ENCODE measurements at places on chromosomes 7 and 10.
A peak's percentile ranks its signal among the peaks of the same experiment; 100 is the strongest.

DNA sequence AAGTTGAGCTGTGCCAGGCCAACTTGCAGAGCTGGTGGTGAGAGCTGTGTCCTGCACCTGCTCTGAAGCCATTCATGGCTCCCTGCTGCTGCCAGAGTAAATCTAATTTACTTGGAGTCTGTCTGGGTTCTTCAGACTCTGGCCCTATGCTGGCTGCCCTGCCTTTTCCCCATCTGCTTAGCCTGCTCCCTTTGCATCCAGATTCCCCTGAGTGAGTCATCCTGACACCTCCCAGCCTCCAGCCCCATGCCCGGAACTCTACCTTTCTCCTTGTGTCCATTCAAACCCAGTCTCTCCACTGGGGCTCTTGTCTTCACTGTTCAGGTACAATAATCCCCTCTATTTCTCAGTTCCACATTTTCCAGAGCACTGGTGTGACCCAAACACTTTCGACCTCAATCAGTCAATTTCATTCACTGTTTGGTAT, 434.4 kb upstream of the ZMIZ1 start:
- no peak for DNase-seq

DNA sequence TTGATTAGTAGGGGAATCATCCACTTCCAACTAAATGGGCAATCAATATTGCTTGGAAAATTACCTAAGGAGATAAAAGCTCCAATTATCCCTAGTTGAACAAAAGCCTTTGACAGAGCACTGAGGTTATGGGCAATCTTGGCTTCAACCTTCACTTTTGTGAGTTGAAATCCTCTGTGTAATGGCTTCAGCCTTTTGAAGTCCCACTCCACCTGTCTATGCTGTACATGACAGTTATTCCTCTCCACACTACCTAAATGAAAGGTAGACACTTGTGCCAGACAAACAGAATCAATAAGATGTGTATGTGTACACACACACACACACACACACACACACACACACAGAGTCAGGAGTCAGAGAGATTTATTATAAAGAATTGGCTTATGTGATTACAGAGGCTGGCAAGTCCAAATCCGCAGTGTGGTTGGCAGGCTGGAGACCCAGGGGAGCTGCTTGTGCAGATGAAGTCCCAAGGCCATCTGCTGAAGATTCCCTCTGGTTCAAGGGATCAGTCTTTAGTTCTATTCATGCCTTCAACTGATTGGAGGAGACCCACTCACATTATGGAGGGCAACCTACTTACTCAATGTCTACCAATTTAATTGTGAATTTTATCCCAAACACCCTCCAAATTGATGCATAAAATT, 164.8 kb upstream of the CDC14C start:
- no peak for DNase-seq

GRCh38 chr7:6360841-6361240, 86.9 kb downstream of the DAGLB start:
- DNase-seq = no peak

- no peak for DNase-seq
These were observed 1.5 kb downstream of the CBX3 start for GRCh38 chr7:26203016-26203415.

DNA sequence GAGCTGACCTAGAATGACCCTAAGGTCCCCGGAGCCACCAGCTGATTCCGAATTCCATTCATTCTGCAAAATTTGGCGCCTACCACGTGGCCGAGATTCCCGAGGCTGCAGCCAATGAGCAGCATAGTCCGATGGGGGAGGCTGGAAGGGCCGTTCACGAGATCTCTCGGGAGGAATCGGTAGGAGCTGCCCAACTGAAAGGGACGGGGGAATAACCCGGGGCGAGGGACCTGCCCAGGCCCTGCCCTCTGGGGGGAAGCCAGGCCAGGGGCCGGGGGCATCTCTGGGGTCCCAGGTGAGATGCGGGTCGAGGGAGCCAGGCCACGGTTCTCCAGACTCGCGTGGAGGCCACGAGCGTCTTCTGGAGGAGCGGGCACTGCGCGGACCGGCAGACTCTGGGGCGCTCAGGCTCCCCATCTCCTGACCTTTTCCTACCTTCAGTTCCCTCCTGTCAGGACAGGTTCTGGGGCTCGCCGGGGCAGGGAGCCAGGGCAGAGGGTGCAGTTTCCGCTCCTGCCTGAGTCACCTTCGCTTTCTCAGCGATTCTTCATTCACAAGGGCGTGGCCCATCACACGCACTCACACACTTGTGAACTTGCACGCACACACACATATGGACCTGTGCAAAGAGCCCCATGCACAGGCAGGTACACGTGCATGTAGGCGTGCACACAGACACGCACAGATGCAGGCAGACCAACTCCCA, 173.4 kb downstream of the RNF216 start:
- no peak for DNase-seq

DNA sequence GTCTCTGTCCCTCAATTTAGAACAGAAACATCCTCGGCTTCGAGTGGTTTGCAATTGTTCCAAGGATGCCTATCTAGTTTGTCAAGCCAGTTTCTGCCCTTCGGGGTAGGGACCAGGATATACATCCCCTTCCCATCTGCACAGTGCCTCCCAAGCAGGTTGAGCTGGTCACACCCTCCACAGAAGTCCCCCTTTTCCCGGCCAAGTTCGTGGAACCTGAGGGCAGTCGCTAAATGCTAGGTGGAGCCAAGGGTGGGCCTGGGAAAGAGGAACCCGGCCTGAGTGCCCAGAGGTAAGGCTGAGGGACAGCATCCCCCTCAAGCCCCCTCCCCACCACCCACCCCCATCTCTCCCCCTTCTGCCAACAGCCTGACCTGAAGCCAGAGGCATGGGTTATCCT, 62.4 kb upstream of the NANOS1 start:
- no peak for DNase-seq

GRCh38 chr10:101895781-101896180, 52.2 kb upstream of the KCNIP2 start:
- DNase-seq = no peak

DNA sequence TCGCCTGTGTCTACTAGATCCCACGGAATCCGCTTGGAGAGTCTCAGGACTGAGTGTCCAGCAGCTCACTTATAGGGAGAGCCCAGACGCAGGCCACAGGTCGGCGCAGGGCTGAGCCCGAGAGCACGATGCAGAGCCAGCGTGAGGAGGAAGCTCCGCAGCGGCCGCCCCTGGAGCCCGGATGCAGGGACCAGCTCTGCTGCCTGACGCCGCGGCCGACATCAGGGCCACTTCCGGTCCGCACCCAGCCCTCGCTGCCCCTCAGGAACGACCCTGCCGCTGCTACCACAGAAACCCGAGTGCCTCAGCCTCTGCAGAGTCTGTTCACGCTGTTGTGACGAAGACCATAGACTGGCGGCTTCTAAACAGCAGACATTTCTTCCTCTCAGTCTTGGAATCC, 275.8 kb upstream of the PPP2R2D start:
- DNase-seq = no peak

- DNase-seq = no peak
These were observed 37.0 kb downstream of the WNT2 start for GRCh38 chr7:117285826-117286225.

DNA sequence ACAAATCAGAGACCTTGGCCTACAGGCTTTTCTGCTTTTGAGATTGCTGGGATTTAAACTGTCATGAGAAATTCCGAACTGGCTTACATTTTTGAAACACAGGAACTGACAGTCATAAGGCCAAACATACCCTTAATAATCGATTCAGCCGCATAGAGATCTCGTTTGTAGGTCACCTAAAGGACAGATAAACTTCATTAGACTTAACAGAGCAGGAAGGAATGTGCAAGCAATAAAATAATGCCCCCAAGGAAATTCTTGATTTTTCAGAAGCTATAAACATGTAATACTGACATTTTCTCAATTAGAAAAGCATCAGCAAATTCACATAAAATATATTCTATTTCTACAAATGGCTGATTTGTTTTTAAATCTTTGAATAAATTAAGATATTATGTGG, 120.0 kb downstream of the CRPPA start:
- DNase-seq = no peak

DNA sequence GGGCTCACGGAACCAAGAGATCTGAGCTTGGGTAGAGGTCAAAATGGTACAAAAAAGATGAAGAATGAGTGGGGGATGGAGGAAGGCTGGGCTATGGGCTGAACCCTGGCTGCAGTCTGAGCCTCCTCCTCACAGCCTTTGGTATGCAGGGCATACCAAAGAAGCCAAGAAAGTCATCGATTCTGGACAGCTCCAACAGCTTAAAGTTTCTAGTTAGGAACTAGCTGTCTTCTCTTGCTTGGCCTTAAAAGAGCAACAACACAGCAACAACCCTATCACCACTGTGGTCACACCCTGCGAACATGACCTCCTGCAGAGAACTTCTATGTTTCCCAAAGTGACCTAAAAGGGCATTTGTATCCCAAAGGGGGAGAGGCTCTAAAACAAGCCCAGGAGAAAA, 126.1 kb upstream of the EFCAB10 start:
- DNase-seq = no peak

- DNase-seq = no peak
These were observed 177.0 kb upstream of the ZMIZ1 start for GRCh38 chr10:78891741-78892140.

- no peak for DNase-seq
These were observed 47.1 kb downstream of the NT5C2 start for GRCh38 chr10:103145860-103146466.

- no peak for DNase-seq
These were observed 5.4 kb upstream of the TRPV6 start for GRCh38 chr7:142890874-142891485.

DNA sequence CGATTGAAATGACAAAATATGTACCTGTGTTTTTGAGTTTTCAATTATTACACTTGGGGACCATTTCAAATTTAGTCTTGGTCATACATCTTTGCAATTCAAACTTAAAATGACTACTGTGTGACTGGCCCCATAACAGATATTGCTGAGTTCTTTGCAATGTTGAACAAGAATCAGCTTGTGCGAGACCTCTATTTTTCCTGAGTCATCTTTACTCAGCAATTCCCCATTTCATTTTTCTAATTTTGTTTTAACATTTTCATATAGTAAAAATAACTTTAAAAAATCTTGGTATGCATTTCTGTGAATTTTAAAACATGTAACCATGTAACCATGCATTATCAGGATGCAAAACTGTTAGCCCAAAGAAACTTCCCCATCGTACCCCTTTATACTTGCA, 678.1 kb downstream of the ANKRD7 start:
- no peak for DNase-seq

GRCh38 chr10:5844345-5845055, 31.3 kb upstream of the GDI2 start:
- DNase-seq = no peak

- DNase-seq = no peak
These were observed 86.2 kb downstream of the ZRANB1 start for GRCh38 chr10:125027871-125028869.

- DNase-seq = no peak
These were observed 34.9 kb upstream of the STEAP1 start for GRCh38 chr7:90119178-90119971.

DNA sequence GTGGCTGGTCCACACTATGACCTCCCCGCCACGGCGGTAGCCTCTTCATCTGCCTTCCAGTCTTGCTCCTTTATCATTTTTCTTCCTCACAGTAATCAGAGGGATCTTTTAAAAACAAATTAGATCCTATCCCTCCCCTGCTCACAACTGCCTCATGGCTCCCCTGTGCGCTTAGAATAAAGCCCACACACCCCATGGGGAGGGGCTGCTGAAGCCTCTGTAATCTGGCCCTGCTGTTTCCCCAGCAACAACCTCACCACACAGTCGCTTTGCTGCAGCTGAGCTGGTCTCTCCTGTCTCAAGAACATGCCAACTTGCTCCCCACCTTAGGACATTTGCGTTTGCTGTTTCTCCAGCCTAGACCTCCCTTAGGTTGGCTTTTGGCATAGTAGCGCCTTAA, 41.0 kb downstream of the SP8 start:
- DNase-seq = no peak

DNA sequence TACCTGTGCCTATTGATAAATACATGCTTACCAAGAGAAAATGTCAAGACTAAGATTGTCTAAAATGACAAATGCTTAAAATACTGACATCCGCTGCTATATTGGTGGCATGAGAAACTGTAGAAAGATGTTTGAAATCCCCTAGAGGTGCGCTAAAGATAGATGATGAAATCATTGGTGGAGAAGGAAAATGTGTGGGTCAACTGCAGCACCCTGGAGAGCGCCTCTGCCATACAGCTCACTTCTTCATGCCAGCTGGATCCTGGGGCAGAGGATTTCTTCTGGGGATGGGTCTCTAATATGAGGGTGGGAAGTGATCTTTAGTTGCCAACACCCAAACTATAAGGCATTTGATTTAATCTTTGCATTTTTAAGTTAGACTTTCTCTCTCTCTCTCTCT, 680.4 kb upstream of the POM121L12 start:
- DNase-seq = no peak

- peak; percentile 30 for DNase-seq
These were observed 615 bp downstream of the ARHGAP12 start for GRCh38 chr10:31927884-31928548.

DNA sequence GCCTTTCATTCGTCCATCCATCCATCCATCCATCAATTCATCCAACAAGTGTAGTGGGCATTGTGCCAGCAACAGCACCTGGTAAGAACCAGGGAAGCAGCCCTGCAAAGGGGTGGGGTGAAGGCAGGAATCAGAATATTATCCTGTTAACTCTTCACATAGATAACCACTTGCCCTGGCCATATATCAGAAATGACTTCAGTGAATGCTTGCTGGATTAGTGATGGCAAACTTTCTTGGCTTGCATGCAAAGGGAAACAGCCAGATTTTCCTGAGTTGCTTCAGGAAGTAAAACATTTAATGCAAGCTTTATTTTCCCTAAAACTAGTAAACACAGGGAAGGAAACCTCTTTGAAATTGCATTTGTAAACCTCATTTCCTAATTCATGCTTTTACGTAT, 743 bp downstream of the OR2A5 start:
- DNase-seq = no peak

DNA sequence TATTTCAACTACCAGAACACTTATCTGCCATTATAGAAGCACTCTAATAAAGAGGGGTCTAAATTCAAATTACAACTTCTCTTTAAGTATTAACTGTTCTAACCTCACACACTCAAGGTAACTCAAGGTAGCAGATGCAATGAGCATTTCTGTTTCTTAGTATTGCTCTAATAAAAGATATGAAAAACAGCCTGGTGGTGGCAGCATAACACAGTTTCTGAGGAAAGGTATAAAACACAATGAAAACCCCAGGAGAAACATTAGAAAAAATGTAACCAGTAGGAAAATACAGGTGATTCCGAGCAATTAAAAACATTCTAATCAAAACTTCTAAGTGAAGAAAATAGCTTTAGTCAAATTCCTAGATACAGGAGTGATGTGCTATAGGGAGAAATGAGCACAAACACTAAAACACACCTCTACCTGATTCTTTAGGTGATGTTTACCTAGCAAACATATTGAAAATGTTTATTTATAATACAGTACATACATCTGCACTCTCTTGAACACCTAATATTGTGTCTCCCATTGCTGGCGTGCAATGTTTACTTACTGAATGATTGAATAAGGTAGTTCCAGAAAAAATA, 3.5 kb downstream of the MKRN1 start:
- peak; percentile 35 for DNase-seq

DNA sequence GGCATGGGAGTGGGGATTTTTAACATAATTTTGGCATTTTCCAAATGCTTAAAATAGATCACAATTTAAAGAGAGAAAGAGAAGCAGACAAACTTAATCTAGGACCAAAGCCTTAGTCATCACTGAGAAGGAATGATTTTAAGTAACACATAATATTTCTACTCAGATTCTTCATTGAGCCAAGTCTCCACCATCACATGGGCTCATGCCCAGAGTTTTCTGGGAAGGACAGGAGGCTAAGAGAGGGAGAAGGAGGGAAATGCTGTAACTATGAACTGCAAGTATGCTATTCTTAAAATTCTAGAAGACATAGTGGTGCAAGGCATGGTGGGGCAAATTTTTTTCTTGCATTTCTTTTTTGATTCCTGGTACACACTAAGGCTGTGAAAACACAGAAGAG, 23.8 kb upstream of the UBE2D1 start:
- no peak for DNase-seq
